ENCODE measurements at places on chromosomes 6 and 20.

- no peak for DNase-seq
Observed at GRCh38 chr20:11143481-11143880, 469.7 kb upstream of the JAG1 start.

GRCh38 chr20:38665094-38665493 lies 59.2 kb upstream of the SLC32A1 start:
- no peak for DNase-seq

- DNase-seq, result no peak
Observed at GRCh38 chr6:104642871-104643270, 216.8 kb downstream of the HACE1 start.

- DNase-seq, result no peak
Observed at GRCh38 chr20:31746068-31746878, 7.2 kb downstream of the TPX2 start.

DNA sequence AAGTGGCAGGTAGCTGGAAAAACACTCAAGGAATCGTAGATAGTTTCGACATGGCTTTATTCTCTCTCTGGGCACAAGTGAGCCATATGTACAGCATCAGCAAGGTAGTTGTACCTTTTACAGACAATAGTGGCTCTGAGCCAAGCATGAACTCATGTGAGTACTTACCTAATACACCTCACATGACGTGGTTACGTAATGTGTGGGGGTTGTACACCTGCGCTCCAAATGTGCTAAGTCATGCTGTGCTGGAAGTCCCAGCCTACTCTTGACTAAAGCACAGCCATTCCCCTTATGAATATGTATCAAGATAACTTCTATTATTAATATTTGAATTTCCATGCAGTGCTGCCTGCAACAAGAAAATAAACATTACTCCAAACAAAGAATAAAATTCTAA lies 78.8 kb upstream of the HMGN3 start:
- DNase-seq, result no peak

- DNase-seq, result no peak
Observed at GRCh38 chr6:13917141-13917540, 7.6 kb upstream of the RNF182 start.

DNA sequence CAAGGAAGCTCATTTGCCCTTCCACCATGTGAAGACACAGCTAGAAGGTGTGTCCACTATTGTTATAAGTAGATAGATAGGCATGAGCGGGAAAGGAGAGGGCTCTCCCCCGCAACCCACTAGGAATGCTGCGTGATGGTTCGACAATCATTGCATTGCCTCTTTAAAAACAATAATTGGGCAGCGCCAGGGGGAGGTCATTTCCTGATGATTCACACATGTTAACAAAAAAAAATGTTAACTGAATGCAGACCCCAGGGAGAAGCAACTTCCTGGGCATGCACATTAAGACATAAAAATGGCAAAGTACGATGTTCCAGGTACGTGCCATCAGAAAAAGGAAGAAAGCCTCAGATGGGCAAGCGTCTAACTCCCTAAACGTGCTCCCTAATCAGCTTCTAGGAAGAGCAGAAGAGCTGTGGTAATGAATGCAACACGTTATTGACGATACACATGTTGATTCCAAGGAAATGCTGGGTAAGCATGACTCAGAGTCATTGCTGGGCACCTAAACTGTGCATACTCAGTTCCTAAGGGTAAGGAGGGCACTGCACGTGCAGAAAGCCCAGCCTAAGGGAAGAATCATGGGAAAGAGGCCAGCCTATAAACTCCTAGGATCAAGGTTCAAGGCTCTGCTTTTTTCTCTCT lies 113.7 kb downstream of the FAM217A start:
- DNase-seq, result no peak

DNA sequence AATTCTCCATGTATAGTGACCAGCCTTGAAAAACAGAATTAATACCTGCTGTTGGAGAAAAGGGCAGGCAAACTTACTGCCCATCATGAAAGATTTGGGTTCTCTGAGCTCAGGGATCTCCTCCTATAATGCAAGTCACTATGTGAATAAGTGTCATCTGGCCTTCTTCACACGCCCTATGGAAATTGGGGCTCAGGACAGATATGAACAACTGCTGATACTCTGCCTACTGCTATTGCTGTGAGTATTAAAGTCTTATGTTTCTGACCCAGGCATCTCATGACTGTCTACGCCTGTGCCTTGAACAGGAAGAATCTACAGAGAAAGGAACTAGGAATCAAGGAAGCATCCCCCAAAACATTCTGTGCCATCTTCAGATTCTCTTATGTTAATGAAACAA lies 226.1 kb downstream of the SOD2 start:
- DNase-seq, result no peak

- no peak for DNase-seq
Observed at GRCh38 chr6:42562788-42563405, 932 bp upstream of the UBR2 start.

DNA sequence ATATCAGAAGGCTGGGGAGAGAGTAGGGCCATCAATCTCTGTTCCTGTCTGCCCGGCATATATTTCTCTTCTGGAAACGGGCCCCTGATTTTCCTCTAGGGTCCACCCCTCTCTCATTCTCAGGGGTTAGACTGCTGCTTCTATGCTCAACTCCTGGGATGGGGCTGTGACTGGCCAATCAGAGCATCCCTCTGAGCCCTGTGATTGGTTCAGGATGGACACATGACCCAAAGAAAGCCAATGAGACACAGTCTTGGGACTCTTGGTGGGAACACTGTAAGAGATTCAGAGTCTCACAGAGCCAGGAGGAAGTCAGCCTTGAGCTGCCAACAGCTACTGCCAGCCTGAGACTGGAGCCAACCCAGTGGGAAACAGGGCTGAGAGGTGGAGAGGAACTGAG lies 31.0 kb upstream of the KCNB1 start:
- DNase-seq, result no peak

- DNase-seq, result no peak
Observed at GRCh38 chr6:154506108-154506507, 4.4 kb downstream of the CNKSR3 start.

DNA sequence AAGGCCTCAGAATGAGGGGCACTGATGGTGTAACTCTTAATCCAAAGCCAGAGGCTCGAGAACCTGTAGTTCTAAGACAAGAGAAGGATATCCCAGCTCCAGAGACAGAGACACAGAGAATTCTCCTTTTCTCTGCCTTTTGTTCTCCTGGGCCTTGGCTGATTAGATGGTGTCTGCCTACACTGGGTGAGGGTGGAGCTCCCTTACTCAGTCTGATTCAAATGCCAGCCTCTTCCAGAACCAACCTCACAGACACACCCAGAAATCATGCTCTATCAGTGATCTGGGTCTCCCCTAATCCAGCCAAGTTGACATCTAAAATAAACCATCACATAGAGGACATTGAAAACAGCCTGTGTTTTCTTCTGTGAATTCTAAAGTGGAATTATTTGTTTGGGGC lies 68.0 kb upstream of the SMIM28 start:
- DNase-seq, result no peak

DNA sequence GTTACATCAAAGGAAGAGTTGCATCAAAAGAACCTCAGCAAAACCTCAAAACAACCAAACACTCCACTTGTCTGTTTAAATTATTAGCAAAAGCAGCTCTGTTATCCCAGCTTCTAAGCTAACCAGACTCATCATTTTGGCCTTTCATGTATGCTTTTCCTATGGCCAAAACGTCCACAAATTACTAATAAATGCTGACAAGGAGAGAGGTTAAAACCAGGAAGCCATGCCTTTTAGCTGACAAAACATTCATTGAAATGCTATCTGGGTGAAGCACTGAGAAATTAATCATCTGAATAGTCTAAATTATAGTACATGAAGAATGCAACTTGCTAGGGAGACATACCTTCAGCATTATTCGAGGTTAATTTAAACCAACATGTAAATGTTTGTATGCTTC lies 80.6 kb downstream of the LAMA2 start:
- DNase-seq, result no peak

Measured in D721Med (cell line).